ENCODE measurements at places on chromosomes 7 and 10.

DNA sequence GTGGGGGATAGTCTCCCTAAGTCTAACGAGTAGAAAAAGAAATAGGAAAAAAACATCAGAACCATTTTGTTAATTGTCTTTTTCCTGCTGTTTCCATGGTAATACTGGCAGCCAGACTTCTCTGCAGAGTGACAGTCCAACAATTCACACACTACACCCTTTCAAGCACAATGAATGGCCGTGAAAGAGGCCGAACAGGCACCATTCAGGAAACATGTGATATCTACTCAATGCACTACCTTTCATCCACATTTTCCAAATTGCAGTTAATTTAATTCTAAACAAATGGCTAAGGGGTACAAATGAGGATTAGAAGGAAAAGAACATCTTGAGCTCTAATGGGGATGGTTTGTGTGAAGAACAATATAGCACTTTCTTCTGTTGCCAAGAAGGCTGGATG, 358.5 kb upstream of the ANKRD30A start:
- DNase-seq: no peak

- DNase-seq: no peak
Observed at GRCh38 chr7:90262438-90262837, 17.5 kb downstream of the CFAP69 start.

DNA sequence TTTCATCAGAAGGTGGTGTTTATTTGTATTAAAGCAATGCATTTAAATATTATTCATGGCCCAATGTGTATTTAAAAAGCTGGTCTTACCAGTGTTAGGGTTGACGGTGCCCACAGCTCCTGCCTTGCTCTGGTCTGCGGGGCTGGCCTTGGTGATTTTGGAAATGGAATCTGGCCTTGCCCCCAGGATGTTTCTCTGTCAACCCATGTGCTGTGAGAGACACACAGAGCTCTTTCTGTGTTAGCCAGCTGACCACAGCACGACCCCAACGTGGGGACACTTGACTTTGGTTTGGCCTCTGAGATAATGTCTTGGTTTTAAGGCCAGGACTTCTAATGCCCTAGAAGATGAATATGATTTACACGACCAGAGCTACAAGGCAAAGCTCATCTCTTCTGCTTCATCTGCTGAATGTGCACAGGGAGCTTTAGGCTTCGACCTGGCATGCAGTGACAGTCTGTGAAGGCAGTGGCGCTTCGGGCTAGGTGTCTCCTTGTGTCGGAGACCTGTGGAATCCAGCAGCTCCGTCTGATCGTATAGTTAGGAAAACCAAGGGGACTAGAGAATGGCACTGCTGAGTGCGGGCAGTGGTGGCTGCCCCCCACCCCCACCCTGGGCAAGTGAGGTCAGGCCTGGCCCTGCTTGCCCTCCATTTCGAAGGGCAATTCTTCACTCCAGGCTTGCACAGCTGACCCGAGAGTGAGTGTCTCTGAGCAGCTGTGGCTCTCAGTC, 246.1 kb downstream of the EBF3 start:
- no peak for DNase-seq

- no peak for DNase-seq
Observed at GRCh38 chr7:33155811-33156210, 26.4 kb downstream of the BBS9 start.

DNA sequence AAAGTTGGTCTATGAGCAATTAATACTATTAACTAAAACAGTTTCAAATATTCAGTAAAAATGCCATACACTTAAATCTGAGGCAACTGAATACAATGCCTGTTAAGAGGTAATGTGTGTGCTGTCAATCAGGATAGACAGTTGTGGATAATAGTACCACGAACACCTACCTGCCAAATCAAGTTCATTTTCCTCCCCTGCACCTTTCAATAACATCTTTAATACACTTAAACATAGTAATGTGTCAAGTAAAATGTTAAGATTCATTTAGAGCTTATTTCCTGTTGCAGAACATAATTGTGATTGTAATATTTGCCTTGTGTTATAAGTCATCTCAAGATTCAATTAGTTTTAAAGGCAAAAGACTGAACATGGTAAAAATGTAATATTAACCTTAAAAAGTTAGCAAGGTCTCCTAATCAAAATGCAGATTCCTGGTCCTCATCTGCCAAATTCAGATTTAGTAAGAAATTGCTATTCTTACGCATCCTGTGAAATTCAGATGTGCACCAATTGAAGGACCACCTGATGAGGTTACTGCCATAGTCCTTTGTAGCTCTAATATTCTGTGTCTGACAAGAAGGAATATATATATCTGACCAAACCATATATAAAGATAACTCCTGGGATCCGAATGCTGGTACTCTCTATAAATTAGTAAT, 37.1 kb downstream of the COL1A2 start:
- DNase-seq: no peak

GRCh38 chr7:378551-379455, 88.8 kb downstream of the FOXL3 start:
- DNase-seq: no peak

DNA sequence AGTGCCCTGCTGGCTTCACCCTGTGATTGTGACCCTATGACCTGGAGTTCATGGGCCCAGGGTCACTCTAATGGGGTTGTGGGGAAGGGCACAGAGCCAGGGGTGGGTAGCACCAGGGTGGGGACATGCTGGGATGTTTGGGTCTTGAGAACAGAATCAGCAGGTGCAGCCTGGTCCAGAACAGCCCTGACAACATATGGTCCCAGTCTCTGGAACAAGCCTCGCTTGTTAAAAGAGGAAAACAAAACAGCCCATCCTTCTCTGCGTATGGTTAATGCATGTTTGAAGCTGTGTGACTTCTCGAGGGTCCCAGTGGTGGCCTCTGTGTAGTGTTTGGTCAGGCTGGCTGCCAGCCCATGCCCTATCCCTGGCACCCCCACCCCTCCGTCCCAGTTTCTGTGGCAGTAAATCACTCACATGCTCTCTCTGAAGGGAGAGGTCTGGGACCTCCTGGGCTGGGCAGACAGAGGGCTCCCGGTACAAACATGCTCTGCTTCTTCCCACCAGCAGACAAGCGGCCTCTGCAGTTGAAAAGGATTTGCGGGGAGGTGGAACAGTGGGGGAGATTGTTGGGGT, 79.4 kb downstream of the FAM241B start:
- no peak for DNase-seq

- no peak for DNase-seq
Observed at GRCh38 chr7:2626498-2627117, 5.2 kb upstream of the TTYH3 start.

DNA sequence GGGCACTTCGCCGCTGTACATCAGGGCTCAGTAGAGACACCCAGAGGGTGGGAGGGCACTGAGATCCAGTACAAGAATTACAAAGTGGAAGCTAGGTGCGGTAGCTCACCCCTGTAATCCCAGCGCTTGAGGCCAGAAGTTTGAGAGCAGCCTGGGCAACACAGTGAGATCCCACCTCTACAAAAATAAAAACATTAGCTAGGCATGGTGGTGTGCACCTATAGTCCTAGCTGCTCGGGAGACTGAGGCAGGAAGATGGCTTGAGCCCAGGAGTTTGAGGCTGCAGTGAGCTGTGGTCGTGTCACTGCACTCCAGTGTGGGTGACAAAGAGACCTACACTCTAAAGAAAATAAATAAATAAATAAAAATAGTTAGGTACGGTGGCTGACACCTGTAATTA, 64.0 kb downstream of the CLEC2L start:
- DNase-seq: no peak

DNA sequence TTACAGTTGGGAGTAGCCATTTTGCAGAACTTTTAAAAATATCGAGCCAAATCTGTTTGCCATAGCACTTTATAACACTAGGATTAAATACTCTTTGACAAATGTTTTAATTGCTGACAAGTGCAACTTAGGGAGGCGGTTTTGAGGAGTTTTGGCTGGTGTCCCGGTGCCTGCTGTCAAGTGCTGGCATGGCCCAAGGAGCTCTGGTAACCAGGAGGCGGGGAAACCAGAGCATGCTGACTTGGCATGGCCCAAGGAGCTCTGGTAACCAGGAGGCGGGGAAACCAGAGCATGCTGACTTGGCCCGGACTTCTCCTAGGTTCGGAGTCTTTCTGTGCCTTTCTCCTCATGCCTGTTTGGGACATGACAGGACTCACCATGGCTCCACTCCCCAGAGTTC, 30.8 kb upstream of the ZNF32 start:
- no peak for DNase-seq

GRCh38 chr10:102115775-102116174, 4.4 kb downstream of the LDB1 start:
- no peak for DNase-seq

- DNase-seq: no peak
Observed at GRCh38 chr10:28738200-28738599, 60.9 kb downstream of the BAMBI start.

DNA sequence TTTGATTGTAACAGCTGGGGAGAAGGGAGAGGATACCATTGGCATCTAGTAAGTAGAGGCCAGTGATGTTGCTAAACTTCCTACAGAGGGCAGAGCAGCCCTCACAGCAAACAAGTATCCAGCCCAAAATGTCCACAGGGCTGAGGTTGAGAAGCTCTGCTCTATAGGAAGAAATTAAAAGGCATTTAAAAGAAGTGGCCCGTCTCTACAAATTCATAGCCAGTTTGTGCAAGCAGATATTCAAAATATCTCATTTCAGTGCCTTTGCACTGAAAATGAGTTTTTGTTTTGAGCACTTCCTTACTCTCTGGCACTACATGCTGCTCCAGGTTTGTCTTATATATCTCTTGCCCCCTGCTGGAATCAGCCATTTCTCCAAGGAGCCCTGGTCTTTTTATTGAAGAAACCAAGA, 330.0 kb downstream of the BBS9 start:
- DNase-seq: no peak

DNA sequence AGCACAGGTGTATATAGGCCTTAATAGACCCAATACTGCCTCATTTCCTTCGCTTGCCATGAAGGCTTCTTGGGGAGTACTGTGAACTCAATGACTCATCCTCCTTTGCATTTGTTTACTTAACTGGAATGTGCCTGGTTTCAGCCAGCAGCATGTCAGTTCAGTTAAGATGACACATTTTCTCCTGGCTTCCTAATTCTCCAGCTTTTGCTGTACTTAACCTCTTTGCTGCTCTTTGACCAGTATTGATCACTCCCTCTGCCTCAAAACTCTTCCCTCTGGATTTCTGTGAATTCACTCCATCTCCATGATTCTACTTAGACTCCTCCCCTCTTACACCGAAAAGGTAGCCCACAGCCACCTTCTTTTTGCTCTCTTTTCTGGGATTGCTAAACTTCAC, 135.7 kb downstream of the MAGI2 start:
- DNase-seq: no peak

DNA sequence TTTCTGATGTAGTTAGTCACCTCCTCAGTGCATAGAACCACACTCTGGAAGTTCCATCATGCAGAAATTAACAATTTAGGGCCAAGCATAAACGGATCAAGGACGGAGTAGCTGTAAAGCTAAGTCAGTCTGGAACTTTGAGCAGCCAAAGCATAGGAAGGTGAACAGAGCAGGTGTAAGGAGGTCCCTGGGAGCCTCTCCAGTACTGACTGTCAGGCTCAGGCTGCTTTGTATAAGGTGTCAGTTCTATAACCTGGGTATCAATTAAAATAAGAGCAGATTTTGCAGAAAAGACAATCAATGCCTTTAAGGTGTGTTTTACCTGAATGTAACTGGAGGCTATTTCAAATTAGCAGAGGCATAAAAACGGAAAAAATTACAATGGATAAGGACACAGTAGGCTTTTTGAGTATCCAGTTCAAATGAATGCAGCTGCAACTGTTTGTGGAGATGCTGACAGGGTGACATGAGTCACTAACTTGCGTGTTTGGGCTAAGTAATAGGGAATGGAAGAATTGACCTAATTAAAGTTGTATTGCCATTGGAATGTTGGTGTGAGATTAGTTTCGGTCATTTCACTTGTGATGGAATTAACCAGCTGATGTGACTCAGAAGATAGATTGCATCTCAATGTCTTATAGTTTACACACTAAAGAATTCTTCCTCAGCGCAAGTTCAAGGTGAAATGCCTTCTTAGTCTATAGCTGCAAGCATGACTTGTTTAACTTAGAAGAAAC, 417.9 kb upstream of the CNTNAP2 start:
- DNase-seq: no peak

DNA sequence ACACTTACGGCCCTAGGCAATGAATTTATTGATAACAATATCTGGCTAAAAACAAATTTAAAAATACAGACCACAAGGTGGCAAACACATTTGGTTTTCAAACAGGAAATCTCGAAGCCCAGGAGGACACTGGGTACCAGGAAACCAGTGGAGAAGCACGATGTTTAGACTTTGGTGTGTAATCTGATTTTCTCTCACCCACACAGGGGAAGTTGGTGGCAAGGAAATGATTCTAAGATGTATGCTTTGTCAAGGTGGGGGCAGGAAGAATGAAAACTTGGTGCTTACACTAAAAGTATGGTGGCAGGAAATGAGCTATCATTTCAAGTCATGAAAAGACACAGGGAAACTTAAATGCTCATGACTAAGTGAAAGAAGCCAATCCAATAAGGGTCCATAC, 113.2 kb upstream of the ANKRD1 start:
- DNase-seq: no peak

GRCh38 chr10:62937674-62938073, 121.5 kb upstream of the EGR2 start:
- DNase-seq: no peak

DNA sequence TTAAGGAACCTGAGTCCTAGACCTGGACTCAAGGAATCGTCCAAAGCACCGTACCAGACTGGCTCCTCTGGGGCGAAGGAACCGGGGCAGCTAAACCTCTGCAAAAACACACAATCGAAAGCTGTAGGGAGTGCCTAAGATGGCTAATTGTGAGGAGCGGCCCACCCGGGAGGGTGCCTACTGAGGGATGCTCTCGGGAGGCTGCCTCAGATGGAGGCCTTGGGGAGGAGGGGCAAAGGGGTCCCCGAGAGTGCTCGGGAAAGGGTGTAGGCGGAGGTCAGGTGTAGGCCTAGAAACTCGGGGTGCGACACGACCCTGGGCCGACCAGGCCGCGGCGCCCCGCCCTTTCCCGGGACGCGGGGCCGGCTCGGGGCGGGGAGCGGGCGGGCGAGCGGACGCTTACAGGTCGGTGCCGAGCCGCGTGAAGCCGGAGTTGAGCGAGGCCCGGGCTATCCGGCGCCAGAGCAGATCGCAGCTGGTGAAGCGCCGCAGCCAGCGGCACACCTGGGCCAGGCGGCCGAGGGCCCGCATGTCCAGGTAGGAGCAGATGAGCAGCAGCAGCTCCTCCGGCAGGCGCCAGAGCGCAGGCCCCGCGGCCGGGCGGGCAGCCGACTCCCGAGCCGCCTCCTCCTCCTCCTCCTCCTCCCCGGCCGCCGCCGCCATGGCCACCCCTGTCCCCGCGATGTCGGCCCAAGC, 844 bp downstream of the FBXW4 start:
- peak; percentile 30 for DNase-seq

- no peak for DNase-seq
Observed at GRCh38 chr10:29496341-29497162, 138.2 kb downstream of the SVIL start.

All from T-helper 22 cell (primary cell).